LHCN-M2 (cell line): ENCODE measurements at places on chromosomes 11 and 22.

GRCh38 chr11:62264004-62264403, 6.0 kb upstream of the SCGB2A2 start:
- no peak for DNase-seq

DNA sequence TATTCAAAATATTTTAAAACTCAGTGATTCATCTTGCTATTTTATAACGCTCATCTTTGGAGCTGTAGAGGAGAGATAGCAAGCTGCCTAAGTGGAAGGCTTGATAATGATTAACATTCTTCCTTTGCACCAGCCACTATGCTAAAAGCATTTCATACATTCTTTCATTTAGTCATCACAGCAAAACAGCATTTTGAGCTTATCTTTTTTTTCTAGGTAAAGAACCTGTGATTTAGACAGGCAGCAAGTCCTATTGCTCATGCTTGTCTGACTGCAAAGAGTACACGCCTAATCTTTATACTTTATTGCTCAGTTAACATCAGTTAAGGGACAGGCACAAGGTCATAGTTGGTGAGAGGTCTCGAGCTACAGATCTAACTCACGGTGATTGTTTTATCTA, 713.1 kb upstream of the ARHGAP42 start:
- no peak for DNase-seq

DNA sequence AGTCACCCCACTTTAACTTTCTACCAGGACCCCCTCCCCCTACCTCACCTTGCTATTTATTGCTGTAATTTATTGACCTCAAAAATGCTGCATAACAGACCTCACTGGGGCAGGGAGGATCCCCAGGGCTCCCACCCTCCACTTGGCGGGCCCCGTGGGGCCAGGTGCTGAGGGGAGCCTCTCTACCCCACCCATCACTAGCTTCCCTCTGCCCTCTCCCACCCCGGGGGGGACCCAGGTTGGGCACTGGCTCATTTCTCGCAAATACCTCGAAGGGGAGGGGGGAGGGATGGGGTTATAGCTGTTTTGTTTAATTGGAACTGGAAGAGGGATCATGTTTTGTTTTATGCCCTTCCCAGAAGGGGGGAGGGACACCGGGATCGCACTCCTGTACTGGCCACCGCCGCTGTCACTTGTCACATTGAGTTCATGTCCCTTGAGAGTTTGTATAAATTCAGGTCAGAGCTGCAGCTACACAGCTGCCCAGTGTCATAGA, 16.3 kb upstream of the TMEM191C start:
- DNase-seq, result no peak

DNA sequence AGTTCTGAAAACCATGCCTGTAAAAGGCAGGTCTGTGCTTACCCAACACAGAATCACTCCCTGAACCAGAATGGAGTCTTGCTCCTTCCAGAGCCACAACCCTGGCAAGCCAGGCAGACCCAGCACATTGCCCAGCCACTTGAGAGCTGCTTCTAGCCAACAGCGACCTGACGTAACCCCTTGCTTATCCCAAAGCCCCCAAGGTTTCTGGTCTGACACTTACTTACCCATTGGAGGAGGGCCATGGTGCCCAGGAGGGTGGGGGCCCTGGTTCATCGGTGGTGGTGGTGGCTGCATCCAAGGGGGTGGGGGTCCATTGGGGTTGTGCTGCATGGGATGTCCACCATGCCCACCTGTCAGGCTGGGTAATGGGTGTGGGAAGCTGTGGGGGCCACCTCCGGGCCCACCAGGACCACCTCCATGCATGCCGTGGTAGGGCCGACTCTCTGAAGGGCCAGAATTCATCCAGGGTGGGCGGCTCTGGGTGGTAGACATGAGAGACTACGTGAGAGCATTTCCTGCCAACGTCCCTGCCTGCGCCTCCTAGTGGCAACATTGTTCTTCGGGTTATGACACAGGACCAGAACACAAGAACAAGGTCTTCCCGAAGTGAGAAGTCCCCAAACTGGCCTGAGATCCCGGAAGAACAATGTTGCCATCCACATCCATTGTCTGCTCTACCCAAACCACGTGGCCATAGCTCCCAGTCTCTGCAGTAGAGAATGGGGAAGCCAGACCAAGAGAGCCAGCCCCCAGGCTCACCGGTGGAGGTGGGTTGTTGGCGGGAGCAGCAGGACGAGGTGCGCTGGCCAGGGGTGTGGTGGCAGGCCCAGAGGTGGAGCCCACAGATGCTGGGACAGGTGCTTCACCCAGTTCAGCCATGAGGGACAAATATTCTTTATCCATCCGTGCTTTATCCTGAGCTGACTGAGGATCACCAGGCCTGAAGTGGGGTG, 7.8 kb upstream of the PYGM start:
- peak; percentile 45 for DNase-seq

- no peak for DNase-seq
Measured at GRCh38 chr11:66470015-66470414, 3.3 kb downstream of the PELI3 start.

DNA sequence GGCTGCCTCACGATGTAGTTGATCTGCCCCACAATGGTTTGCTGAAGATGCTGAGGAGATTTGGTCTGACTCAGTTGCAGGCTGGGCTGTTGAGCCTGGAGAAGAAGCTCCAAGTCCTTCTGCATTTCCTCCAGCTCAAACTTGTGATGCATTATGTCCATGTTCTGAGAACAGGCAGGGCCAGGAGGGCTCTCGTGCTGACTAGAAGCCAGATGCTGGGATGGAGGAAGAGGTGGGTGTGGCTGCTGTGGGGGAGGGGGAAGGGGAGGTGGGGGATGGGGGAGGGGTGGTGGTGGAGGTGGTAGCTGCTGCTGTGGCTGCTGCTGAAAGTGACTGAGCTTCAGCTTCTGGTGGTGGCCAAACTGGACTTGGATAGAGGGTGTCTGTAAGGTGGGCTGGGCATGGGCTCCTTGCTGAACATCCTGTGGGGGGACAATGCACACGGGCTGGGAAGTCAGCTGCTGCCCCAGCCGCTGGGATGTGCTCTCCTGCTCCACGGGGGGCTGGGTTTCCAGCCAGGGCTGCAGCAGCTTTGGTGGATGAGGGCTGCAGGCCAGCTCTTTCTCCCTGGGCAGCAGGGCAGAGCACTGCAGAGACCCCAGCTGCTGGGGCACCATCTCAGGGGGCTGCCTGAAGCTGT, 42.1 kb downstream of the TRIM66 start:
- DNase-seq, result no peak

DNA sequence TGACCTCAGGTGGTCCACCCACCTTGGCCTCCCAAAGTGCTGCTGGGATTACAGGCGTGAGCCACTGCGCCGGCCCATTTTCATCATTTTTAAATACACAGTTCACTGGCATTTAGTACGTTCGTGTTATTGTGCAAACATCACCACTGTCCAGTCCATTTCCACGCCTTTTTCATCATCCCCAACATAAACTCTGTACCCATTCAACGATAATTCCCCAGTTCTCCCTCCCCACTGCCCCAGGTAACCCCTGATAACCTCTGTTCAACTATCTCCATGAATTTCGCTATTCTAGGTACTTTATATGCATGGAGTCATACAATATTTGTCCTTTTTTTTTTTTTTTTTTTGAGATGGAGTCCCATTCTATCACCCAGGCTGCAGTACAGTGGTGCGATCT, 18.2 kb upstream of the ELFN2 start:
- DNase-seq, result no peak

GRCh38 chr11:12266943-12267342, 110.4 kb upstream of the PARVA start:
- no peak for DNase-seq

- DNase-seq, result no peak
Measured at GRCh38 chr11:6655790-6656583, at the start of gene DCHS1. TSS of gene DCHS1 (minus strand) at chr11:6655809. CDS start at chr11:6641613, 14,196 bp downstream.

- DNase-seq, result no peak
Measured at GRCh38 chr11:10274726-10275125, 19.3 kb downstream of the SBF2 start.

DNA sequence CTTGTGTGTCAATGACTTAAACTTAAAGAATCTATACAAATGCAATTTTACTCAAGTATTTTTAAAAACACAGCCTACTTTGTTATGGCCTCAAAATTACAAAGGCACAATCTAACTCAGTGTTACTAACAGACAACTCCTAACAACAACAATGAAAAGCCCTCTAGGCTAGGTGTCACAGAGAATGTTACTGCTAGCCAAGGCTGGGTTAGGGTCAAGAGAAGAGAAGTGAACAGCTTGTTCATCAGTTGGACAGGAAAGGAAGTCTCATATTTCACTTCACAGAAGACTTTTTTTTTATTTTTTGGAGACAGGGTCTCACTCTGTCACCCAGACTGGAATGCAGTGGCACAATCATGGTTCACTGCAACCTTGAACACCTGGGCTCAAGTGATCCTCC, 26.0 kb downstream of the CLDN25 start:
- DNase-seq, result no peak

- DNase-seq, result no peak
Measured at GRCh38 chr11:44725016-44725685, 1.6 kb upstream of the TSPAN18 start.

DNA sequence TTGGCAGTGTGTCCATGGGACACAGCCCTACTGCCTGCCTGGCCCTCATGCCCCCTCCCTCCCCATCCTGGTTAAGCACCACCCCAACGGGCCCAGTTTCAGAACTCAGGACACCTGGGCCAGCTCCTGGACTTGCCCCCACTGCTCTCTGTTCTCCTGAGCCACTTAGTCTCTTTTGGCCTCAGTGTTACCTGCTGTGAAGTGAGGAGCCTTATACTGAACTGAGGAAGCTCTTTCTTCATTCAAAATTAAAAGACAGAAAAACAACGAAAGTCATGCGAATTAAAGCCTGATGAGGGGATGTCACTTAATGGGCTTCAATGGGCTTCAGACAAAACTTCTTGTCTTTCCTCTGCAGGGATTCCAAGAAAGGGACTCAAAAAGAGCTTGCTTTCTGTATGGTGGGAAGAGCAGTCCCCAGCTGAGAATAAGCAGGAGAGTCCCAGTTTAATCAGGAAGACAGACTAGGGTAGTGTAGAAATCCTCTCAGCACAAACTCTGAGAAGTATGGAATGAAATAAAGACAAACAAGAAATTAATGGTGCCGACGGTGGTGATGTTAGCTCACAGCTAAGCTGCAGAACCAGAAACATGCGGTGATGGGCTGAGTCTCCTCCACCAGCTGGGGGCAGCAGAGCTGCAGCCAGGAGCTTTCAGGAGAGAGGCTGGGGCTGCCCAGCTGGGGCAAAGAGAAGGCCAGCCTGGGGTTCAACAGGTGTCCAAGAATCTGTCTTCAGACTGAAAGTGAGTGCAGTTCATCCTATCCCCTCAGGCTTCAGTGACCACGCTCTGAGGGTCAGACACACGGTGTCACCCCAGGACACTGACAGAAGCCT, 101.0 kb downstream of the GGTLC2 start:
- no peak for DNase-seq

GRCh38 chr22:32859743-32860142, 58.2 kb downstream of the TIMP3 start:
- no peak for DNase-seq

- peak; percentile 47 for DNase-seq
Measured at GRCh38 chr11:96257972-96258934, 84.7 kb downstream of the MAML2 start.

- DNase-seq, result peak; percentile 88
Measured at GRCh38 chr11:47004595-47005033, 68.1 kb downstream of the CSTPP1 start.

GRCh38 chr11:28242596-28242995, 134.4 kb downstream of the METTL15 start:
- DNase-seq, result no peak

DNA sequence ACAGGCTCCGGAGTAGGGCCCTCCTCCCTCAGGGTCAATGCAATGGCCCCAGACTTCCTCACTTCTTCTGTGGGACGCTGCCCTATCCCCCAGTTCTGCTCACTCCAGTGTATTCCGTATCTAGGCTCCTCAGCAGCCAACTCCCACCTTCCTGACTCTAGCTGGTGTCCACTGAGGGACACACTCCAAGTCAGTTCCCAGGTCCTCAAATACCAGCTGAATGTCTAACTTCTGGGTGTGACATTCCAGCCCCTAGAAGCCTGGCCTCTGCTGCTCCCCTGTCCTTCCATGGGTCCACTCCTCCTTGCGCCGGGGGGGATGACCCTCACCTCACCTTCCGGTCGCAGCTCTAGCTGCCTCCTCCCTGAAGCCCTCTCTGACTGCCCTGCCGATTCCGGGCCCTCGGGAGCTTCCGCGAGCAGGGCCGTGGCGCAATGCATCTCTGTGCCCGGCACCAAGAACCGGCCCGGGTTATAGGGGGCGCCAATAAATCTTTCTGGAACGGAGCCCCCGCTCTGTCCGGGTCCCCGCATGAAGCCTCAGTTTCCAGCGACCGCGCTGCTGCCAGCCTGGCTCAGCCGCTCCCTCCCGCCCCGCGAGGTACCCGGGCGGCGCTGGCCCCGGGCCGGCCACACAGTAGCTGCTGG, 15.4 kb downstream of the BAD start:
- DNase-seq, result peak; percentile 59

- DNase-seq, result no peak
Measured at GRCh38 chr11:8760896-8761295, 78.3 kb downstream of the RPL27A start.

DNA sequence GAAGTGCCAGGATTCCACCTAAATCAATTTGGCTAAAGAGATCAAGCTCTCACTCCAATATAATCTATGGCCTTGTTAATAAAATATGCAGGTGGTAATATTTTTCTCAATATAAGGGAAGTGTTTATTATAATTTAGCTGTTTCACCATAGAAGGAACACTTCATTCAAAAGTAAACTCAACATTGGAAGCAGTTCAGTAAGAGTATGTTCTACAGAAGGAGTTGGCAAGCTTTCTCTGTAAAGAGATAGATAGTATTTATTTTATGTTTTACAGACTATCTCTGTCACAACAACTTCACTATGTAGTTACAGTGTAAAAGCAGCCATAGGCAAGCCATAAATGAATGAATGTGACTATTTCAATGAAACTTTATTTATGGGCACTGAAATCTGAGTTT, 313.6 kb upstream of the ANO3 start:
- no peak for DNase-seq

- DNase-seq, result peak; percentile 19
Measured at GRCh38 chr11:2835296-2835695, 50.3 kb downstream of the CDKN1C start.

DNA sequence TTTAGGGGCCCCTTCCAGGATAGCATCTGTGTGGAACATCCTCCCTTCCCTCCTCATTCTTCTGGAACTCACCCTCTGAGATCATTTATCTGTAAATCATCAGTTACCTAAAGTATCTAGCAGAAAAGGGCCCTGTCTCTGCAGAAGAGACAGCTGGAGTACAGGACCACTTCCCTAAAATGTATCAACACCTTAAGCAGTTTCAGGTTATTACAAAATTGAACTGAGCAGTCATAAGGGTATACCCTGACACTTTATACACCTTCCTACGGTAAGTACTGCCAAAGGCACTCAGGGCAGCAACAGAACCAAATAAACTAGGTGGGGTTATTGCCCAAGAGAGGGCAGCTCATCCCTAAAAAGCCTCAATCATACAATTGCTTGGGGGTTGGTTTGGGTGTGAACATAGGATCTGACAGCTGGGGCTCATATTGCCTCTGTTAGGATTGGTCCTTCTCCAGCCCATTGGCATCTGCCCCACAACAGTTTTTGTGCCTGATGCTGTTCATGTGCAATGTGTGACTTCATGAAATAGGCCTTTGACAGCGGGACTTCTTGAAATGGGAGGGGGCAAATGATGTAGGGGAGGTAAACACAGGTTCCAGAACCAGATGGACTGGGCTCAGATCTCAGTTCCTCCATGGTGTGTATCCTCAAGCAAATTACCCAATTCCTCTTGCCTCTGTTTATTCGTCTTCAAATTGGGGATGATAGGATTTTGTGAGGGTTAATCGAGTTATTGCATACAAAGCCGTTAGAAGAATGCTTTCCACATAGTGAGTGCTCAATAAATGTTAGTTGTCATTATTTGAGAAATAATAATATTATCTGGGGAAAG, 2.9 kb downstream of the POU2AF3 start:
- no peak for DNase-seq
